Stimulated activated CD4-positive, alpha-beta T cell treated with anti-CD3 and anti-CD28 coated beads, TNF-alpha, amount 100 ng/mL, for 4 hours (primary cell): ENCODE measurements at places on chromosomes 3 and 15.

GRCh38 chr3:13364602-13365271 lies 55.4 kb downstream of the NUP210 start:
- no peak for DNase-seq

- DNase-seq, result no peak
Observed at GRCh38 chr15:75023872-75024636, 664 bp downstream of the PPCDC start.

DNA sequence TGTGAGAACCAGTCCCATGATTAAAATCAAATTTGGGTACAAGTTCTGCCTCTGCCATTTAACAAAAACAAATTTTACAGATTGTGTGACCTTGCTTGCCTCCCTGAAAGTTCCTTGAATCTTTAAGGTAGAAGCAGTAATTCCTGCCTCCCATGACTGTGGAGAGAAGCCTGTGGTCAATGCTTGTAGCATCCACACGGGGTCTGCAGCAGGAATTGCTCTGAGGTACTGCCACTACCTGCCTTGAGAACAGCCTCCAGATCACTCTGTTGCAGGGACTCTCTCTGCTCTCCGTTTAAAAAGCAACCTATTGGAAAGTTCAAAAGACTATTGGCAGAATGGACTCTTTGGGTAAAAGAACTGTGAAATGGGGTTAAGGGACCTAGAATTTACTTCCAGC lies 75.9 kb downstream of the SST start:
- no peak for DNase-seq

DNA sequence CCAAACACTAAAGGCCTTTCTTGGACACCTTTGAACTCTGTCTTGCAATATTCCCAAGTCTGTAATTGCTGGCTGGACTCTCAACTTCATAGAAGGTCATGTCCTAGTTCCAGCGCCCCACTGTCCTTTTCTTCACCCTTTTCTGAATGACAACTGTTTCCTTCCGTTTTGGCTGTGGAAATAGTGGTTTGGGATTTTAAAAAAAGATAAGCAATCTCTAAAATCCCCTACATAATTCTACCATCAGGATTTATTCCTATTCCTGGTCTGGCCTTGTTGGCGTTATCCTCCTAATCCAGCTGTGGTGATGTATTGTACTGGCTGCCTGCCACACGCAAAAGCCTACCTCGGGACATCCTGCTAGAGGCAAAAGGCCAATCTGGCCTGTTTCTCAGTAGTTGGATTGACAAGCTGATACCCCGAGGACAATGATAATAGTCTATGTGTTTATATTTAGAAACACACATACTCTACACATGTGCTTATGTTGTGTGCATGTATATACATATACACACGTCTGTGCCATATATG lies 440.3 kb upstream of the DPH6 start:
- no peak for DNase-seq

GRCh38 chr3:3170998-3171397 lies 8.5 kb downstream of the CRBN start:
- no peak for DNase-seq

GRCh38 chr3:162568706-162569105 lies 1072.1 kb downstream of the OTOL1 start:
- DNase-seq, result no peak
